Transverse colon (tissue), 4 donors: ENCODE measurements at places on chromosomes 1 and 21. TPM values are rescaled to one million over a fixed set of nuclear protein-coding genes. Genes with fewer than 3 reads are reported as not detected.

DNA sequence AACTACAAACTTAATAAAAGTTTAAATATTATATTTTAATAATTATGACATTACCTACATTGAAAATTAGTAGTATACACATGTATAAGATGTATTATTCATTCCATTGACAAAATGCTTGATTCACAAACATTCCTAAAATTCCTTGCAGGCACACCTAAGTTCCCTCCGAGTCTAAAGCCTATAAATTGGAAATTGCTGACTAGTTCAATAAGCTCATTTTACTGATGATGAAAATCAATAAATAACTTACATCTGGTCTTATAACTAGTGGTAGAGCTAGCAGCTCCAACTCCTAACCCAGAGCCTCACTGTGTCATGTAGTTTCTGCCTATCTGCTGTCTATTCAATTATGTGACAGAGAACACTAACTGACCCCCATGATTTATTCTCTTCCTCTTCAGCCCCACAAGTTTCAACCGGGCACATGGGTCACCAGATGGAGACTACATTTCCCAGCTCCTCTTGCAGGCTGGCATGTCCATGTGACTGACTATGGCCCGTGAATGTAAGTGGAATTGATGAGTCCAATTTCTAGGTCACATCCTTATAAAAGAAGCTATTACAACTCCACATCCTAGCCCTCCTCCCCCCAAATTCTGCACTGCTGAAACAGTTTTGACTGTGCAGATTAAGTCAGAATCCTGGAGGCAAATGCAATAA lies 29.6 kb upstream of the LRRC8D start:
- no peak for DNase-seq

- peak; percentile 39 for DNase-seq
Observed at GRCh38 chr1:232951180-232951579, 769 bp downstream of the NTPCR start.

DNA sequence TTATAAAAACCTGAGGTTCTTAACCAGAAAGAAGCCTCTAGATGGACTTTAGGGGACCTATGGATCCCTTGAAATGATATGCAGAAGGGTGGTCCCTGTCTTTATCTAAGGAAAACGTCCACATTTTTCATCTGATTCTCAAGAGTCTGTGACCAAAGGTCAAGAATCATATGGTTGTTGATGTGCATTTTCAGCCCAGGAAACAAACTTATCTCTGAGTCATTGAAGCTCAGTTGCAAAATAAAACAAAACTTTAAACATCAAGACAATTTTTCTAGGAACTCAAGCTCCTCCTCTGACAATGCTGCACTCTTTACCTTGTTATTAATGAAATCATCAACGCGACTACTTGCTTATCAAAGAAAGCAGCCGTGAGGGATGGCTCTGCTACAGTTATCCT lies 83.3 kb downstream of the TIAM1 start:
- no peak for DNase-seq

- DNase-seq, result no peak
Observed at GRCh38 chr1:94858276-94858675, 38.1 kb downstream of the SLC44A3 start.

DNA sequence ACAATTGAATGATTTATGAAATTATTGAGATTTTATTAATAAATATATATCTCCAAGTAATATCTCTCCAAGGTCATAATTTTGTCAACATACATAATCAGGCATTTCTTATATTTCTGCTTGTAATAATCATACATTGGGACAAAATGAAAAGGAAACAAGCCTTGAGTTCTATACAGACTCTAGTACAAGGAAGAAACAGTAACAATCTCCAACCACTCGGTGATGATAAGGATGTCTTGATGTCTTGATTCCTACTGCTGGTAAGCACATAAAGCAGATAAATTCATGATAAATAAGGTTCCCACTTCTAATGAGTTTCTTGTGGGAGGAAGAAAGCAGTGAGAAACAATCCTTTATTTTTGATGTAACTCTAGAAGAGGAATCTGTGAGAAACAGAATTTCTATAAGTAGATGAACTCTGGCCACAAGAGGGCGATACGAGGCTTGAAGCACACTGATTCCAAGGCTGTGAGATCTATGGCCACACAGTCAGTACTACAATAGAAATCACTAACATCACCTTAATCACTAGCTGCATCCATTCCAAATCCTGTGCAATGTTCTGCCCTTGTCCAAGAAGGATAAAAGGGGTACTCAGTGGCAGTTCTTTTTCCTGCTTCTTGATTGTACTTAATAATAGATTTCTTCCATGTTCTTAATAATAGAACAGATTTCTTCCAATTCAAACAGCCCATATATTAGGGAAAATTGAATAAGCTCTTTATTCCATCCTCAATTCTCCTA lies 41.4 kb upstream of the LRRC8B start:
- peak; percentile 79 for DNase-seq

- DNase-seq, result peak; percentile 67
Observed at GRCh38 chr1:116504308-116505156, 66.3 kb downstream of the CD58 start.

DNA sequence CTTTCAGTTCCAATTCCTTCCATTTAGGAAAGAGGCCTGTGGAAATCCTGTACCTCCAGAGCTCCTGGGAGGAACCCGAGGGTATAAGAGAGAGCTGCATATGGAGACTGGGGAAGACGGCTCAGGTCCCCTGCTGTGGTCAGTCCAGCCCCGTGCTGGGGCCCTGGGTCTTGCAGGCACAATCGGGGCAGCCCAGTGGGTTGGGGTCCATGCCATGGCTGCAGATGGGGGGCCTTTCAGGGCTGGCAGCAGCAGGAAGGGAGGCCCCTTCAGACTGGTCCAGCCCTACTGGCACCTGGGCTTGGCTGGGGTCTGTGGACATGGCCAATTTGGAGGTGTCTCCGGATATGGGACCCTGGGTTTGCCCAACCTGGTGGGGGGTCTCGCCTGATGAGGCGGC lies 18.2 kb downstream of the HTR6 start:
- no peak for DNase-seq

DNA sequence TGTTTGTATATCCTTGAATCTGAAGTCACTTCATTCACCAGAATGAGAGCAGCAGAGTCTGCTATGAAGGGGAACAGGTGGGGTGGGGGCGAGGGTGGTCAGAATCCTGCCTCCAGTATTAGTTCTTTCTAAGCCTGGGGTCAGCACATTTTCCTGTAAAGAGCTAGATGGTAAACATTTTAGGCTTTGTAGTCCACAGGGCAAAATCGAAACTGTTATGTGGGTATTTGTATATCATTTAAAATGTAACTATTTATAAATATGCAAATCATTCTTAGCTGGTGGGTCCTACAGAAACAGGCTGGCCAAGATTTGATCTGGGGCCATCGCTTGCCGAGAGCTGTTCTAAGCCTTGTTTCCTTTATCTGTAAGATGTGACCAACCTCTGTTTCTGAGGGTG lies 96.0 kb downstream of the IGSF21 start:
- DNase-seq, result no peak

- DNase-seq, result no peak
Observed at GRCh38 chr1:36484099-36484498, 1.4 kb upstream of the CSF3R start.

DNA sequence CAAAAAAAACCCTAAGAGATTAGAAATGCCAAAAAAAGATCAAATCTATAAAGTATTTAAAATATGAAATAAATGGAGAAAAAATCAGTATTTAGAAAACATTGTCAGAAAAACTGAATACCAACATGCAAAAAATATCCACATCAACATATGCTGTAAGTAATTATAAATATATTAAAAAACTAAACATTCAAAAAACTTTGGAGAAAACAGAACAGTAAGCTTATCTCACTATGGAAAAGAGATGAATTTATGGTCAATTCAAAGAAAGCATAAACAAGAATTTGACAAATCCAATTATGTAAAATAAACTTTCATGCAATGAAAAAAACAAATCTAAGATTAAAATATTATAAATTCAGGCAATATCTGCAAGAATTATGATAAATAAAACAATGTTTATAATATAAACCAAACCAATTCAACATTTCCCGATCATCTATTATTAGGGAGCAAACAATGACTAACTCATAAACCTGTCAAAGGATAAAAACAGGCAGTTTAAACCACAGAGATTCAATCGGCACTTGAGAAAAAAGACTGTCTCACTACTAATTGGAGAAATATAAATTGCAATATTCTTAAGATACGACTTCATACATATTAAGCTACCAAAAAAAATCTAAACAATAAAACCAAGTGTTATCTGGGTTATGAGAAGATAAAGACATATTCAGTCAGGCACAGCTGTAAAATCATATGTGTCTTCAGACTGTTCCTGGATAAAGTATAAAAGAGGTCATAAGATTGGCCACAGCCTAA lies 21.8 kb downstream of the EYA3 start:
- DNase-seq, result no peak

GRCh38 chr1:155944444-155944799 lies 3.0 kb downstream of the RXFP4 start:
- no peak for DNase-seq

GRCh38 chr1:100721526-100722207 lies 2.1 kb downstream of the VCAM1 start:
- DNase-seq, result peak; percentile 25

DNA sequence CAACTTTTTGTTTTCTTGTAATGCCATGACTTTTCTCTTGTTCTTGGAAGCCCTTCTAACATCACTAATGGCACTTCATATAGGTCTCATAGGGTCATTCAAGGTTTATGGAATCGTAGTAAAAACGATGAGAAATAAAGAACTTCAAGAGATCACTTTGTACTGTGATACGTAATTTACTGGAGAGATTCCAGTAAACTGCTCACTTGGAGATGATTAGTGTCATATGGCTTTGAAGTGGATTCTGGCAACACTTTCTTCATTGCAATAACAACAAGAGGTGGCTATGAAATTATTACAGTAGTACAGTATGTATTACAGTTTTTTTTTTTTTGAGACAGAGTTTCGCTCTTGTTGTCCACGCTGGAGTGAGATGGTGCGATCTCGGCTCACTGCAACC lies 103.4 kb downstream of the RUSC1 start:
- no peak for DNase-seq

- no peak for DNase-seq
Observed at GRCh38 chr1:231927431-231927830, 300.8 kb downstream of the DISC1 start.

The CD1E gene
- total RNA-seq, result not detected

The SLC45A1 gene
- 2.3 TPM for total RNA-seq

The FLVCR1 gene
- 21.3 TPM for total RNA-seq

The SPRR2A gene
- not detected for total RNA-seq

The MAGI3 gene
- 180 TPM for total RNA-seq

The IL20 gene
- total RNA-seq, result not detected

The CCDC30 gene
- total RNA-seq, result 3.7 TPM

The SERTAD4 gene
- 6.7 TPM for total RNA-seq

The KAZN gene
- 15.9 TPM for total RNA-seq
